ENCODE measurements at places on chromosomes 16 and 17.

- DNase-seq, result no peak
Measured at GRCh38 chr17:17739388-17740066, 58.3 kb downstream of the RAI1 start.

GRCh38 chr16:89765292-89765830 is 44.0 kb downstream of the ZNF276 start:
- no peak for DNase-seq

DNA sequence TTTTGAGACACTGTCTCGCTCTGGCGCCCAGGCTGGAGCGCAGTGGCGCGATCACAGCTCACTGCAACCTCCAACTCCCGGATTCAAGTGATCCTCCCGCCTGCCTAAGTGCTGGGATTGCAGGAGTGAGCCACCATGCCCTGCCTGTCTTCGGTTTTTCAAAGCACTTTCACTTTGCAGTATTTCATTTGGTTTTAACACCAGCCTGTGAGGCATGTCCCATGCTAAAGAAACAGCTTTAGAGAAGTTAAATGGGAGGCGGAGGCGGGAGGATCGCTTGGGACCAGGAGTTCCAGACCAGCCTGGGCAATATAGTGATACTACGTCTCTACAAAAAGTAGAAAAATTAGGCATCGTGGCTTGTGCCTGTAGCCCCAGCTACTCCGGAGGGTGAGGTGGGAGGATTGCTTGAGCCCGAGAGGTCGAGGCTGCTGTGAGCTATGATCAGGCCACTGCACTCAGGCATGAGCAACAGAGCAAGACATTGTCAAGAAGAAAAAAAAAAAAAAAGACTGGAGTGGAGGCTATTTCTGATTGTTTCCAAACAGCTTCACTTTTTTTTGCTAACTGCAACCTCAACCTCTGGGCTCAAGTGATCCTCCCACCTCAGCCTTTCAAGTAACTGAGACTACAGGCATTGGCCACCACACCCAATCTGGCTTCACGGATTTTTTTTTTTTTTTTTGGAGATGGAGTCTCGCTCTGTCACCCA is 1.3 kb downstream of the METTL23 start:
- DNase-seq, result no peak

DNA sequence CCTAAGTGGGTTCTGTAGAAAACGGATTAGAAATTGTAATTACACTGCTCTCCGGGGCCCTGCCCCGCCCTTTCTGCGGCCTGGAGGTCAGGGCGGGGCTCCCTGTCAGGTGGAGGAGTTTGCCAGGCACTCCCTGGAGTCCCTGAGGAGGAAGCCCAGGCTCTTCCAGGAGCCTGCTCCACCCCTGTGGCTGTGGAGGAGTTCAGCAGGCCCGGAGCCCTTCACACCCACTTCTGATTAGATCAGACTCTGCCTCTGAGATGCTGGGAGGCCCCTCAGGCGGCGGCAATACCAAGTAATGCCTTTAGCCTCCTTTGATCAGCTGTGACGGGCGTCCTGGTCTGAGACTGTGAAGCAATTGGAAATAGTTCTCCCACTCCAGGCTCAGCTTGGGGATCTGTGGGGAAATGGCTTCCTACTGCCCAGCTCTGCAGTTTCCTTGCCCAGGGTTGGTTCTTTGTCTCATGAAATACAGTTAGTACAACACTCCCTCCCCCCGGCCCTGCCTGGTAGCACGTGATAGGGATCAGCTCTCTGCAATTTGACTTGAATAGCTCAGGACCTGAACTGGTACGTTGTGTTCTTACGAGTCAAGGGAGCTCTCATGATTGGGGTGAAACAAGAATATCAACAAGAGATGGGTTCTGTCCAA is 22.3 kb downstream of the BAIAP2 start:
- no peak for DNase-seq

GRCh38 chr17:43818966-43819365 is 14.0 kb downstream of the MPP3 start:
- DNase-seq, result no peak

GRCh38 chr17:28579526-28579925 is 2.8 kb upstream of the ALDOC start:
- DNase-seq, result no peak

DNA sequence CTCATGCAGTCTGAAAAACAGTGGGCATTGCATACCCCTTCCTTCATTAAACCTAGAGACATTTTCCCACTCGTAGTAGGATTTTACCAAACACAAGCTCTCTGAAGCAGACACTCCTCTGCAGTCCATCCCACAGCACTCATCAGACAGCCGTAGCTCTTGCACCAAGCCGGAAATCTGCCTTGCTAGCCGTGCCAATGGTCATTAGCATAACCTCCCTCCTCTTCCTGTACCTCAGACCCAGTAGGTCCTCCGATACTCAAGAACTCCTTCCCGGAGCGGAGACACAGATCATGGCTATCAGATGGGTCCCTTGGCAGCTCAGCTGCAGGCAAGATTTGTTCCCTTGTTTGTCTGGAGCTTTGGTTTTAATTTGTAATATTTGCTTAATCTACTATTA is 483.1 kb upstream of the PSMD7 start:
- DNase-seq, result no peak

DNA sequence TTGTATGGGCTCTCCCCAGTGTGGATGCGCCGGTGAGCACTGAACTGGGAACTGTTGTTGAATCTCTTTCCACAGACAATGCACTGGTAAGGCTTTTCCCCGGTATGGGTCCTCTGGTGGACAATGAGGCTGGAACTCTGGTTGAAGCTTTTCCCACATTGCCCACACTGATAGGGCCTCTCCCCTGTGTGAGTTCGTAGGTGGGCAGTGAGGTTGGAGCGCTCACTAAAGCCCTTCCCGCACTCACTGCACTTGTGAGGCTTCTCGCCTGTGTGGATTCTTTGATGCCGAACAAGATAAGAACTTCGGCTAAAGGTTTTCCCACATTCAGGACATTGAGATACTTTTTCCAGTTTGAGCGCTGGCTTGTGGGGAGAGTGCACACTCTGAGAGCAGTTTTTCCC is 17.8 kb downstream of the ZSCAN32 start:
- no peak for DNase-seq

GRCh38 chr17:77391668-77392375 is 251.1 kb downstream of the SEC14L1 start:
- DNase-seq, result no peak

GRCh38 chr17:51170736-51171135 is 4.5 kb downstream of the NME2 start:
- DNase-seq, result no peak

GRCh38 chr17:75844530-75845057 is 390 bp upstream of the UNC13D start:
- no peak for DNase-seq

GRCh38 chr17:78501241-78502036 is 75.8 kb downstream of the DNAH17 start:
- DNase-seq, result no peak

- no peak for DNase-seq
Measured at GRCh38 chr17:7026471-7027115, 3.7 kb downstream of the BCL6B start.

DNA sequence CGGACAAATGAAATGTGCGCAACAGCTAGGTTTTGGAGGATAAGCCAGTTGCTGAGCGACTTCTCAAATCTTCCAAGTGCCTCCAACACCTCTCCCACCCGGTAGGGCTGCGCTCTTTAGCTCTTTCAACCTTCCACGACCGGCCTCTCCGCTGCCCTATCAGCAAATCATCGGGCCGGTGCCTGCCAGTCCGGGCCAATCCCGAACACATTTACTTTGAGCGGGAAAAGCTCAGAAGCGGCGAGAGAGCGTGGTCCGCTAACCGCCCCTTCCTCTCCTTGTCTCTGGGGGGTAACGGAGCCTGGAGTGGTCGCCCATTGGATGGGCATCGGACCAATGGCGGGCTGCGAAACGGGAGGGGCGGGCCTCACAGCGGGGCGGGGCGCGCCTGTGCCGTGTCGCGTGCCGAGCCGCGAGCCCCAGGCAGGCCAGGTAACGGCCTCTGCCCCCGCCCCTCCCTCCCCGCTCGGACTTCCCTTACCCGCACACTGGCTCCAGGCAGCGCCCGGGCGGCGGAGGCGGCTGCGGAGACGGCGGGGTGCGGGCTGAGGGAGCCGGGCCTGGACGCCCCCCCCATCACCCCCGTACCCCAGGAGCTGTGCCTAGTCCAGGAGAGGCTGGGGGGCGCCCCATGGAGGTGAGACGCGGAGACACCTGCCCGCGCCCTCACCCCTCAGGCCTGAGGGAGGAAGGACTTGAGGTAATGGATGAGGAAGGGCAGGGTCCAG is at the start of gene MEIOC:
Gene MEIOC, plus strand, starts transcription at position 486 of the 728 bp plus-strand sequence. Its CDS starts 146 bp downstream, at position 632.
- no peak for DNase-seq

DNA sequence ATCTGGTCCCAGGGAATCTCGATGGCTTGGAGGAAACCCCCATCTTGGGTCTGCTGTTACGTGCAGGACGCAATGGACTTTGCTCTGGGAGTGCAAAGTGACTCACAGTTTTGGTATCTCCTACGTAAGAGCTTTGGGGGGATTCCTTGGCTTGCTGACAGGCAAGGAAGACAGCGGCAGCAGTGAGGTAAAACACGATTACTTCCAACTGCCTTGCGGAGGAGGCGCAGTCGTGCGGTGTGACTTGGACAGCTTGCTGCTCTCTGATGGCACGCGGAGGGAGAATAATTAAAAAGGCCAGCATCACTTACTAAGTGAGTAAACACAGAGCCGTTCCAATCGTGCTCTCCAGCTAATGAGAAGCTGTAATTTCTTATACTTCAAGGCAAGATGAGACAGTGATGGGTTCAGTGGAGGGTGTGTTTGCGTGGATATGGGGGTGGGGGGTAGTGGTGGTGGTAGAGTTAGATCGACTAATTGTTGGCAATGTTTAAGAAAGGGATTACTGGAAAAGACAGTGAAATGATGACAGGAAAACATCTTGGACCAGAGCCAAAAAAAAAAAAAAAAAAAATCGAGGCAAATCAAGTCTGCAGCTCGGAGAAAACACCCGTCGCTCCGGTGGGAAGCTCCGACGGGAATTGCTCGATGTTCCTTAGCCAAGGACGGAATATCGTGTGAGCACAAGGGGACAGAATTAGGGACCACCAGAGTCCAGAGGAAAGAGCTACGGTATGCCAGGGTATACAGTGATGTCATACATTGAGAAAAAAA is 184.8 kb upstream of the ZFHX3 start:
- DNase-seq, result no peak

DNA sequence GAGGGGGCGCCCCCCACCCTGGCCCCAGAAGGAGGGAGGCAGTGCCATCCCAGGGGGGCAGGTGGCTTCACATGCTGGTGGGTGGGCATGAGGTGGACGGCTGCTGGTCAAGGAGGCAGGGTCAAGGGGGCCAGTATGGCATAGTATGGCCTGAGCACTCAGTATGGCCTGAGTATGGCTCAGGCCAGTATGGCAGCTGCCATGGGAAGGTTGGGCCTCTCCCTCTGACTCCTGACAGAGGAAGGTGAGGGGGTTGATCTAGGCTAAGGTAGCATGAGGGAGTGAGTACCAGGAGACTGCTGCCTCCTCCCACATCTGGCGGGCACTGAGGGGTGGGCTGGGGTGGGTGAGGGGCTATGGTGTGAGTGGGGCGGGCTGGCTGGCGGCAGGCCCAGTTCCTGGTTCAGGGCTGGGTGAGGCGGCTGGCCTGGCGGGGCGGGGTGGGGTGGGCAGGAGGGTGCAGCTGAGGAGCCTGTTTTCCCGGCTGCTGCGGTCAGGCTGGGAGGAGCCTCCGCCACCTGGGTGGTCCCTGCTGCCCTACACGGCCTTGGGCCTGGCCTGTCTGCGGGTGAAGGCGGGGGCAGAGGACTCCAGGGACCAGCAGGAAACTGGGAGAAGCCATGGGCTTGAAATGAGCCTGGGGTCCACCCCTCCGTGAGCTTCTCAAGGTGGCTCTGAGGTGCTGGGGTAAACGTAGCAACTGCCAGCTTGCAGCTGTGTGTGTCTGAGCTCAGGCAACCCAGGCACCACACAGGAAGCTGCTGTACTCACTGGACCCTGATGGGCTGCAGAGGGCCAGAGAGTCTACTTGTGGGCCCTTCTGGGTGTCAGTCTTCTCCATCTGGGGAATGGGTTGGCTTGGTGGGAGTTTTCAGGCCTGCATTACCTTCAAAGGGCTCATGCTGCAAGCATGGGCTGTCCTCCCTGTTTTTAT is 57.0 kb downstream of the RAI1 start:
- no peak for DNase-seq

GRCh38 chr17:45958307-45958706 is 40.7 kb upstream of the STH start:
- DNase-seq, result no peak

- no peak for DNase-seq
Measured at GRCh38 chr17:72187556-72187955, 66.7 kb downstream of the SOX9 start.

GRCh38 chr16:3645504-3646347 is 8.8 kb upstream of the DNASE1 start:
- DNase-seq, result no peak

GRCh38 chr16:3157229-3158025 is 22.6 kb downstream of the ZNF213 start:
- peak; percentile 56 for DNase-seq

- DNase-seq, result no peak
Measured at GRCh38 chr17:13631529-13631928, 29.8 kb upstream of the HS3ST3A1 start.

DNA sequence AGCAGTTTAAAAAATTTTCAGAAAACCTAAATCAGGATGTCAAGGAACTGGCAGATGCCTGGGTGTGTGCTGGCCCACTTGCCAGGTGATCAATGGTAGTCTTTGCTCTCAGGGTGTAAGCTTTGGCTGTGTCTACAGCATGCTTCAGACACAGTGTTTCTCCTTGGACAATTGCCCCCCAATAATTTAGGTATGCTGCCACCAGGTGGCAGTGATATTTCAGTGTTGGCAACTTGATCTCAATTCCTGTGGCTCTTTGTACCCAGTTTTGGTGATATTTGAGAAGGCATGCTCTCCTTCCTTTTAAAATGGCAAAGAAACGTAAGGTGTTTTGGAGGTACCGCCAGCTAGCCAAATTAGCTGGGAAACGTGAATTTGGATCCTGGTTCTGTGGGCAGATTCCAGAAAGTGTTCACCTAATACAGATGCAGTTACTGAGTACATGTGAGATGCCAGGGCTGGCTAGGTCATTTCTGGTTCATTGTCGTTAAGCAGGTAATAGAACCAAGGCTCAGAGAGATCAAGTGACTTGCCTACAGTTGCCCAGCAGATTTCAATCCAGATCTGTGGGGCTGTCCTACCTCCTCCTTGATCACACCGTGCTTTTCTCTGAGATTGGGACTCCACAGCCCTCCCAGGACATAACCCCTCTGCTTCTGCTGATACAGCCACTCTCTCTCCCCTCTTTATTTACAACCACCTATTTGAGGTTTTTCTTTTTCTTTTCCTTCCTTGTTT is 155.6 kb upstream of the PLCG2 start:
- DNase-seq, result peak; percentile 53

DNA sequence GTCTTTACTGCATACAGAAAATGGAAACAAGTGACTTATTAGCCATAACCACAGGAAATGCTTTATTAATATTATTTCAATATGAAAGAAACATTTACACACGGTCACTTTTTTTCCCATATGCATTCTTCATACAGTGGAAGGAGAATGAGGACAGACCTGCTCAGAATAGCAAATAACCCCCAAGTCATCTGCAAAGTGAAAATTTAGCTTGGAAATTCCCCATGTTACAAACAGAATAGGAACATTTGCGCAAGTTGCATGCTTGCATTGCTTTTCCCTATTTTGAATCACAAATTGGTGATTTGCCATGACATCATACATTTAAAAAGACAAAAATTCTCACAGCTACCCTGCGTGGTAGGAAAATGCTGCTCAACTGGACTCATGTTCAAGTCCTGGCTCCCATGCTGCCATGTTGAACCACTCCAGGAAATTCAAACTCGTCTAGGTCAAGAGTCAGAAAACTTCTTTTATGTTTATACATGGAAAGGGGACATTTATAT is 102.0 kb downstream of the GP2 start:
- no peak for DNase-seq
